ENCODE measurements at places on chromosomes 6 and 20.

DNA sequence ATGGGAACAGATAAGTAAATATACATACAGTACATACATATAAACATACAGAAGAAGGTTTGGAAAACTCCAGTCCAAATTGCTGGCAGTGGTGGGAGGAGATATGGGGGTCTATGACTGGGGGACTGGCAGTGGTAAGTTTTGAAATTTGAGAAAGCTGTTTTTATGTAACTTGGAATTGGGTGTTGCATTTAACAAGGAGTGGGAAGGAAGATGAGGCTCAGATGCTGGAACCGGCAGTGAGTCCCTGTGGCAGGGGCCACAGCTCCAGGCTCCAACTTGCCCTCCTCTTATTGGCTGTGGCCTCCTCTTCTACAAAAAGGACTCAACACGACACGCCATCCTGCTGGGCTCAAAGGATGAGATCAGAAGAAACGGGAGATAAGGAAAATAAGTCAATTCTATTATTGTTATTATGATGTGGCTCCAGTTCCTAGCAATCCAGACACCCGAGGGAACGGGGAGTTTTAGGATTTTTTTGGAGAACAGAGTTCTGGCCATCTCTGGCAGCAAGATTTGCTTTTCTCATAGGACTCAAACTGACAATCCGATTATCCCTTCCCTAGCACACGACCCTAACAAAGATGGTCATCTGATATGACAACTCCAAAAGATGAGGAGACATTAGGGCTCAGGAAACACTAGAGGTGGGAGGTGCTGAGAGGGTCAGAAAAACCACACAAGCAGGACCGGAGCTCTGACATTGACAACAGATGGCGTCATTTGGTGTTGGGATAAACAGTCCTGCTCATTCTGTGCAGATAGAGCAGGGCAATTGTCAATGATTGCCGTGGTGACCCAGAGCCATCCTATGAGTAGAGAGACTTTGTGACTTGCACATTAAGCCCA lies 6.0 kb upstream of the TGM2 start:
- no peak for DNase-seq

- no peak for DNase-seq
These were observed 37.9 kb upstream of the BEND6 start for GRCh38 chr6:56916849-56917551.

DNA sequence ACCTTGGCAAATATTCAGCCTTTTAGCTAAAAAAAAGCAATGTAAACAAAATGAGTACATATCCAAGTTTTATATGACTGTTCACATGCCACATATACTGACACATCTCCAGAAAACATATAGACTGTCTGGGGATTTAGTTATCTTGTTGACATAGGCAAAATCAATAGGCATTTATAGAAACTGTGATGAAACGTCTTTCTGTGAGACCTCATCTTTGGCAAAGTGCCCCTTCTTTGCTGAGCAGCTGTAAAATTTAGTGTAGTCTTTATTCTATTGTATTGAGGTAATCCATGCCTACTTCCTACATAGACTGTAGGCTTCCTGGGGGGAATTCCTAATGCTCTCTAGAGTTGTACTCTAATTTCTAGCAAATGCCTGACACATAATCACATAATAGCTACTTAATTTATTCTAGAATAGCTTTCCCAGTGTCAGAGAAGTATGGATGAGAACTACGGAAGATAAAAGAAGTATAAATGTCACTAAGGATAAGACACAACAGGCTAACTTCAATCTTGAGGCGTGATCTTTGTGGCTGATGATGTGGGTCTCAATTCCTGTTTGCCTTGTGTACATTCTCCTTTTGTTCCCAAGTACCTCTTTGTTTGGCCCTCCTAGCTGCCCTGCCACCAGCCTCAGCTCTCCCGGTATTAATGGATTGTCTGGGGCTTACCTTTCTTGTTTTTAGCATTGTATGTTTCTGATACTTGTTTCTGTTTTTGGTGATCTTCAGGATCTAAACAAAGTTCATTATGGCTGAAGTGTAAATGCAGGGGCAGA lies 30.6 kb downstream of the PTCHD4 start:
- no peak for DNase-seq

GRCh38 chr20:25487975-25488374 lies 80.5 kb downstream of the GINS1 start:
- DNase-seq: no peak

DNA sequence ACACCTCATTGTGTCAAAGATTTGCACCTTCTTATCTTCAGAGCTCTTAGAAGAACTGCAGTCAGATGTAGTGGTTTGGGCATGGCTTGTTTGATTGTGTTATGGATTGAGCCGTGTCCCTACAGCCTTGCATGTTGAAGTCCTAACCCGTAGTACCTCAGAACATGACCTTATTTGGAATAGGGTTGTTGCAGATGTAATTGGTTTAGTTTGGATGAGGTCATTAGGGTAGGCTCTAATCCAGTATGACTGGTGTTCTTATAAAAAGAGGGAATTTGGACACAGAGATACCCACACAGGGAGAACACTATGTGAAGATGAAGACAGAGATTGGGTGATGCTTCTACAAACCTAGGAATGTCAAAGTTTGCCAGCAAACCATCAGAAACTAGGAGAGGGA lies 35.4 kb upstream of the PHACTR2 start:
- DNase-seq: no peak

DNA sequence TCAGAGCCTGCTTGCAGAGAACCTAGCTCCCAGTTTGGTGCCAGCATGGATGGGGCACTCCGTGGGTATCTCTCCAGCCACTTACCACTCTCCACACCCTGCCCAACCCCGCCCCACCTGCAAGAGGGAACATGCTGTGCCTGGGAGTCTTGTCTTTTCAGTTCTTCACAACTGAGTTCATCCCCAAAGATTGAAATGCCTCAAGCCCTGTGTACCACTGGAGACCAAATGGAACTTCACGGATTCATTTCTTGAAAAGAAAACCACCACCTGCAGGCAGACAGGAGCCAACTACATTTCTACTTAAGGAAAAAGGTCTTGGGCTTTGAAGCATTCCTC lies 50.1 kb downstream of the TRERF1 start:
- DNase-seq: no peak

- DNase-seq: no peak
These were observed 352.5 kb upstream of the TSHZ2 start for GRCh38 chr20:52619671-52620070.

- DNase-seq: no peak
These were observed 76.6 kb upstream of the CCDC167 start for GRCh38 chr6:37576336-37576737.

- DNase-seq: no peak
These were observed 9.1 kb upstream of the SERPINB6 start for GRCh38 chr6:2980465-2980855.

- no peak for DNase-seq
These were observed 160.0 kb downstream of the TBXT start for GRCh38 chr6:166007349-166008263.

DNA sequence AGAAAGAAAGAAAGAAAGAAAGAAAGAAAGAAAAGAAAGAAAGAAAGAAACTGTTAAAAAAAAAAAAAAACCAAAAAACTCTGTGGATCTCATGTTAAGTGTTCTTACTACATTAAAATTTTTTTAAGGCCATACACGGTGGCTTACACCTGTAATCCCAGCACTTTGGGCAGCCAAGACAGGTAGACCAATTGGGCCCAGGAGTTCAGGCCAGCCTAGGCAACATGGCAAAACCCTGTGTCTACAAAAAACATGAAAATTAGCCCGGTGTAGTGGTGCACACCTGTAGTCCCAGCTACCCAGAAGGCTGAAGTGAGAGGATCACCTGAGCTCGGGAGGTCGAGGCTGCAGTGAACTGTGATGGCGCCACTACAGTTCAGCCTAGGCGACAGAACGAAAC lies 4.6 kb upstream of the BPIFA1 start:
- DNase-seq: no peak

- DNase-seq: no peak
These were observed 123.0 kb upstream of the RREB1 start for GRCh38 chr6:6984585-6985366.

Data from stimulated activated naive B cell treated with anti-CD40 and anti-IgM and Interleukin-4, amounts not matched to agents 10 μg/mL and 1 μg/mL and 100 μg/mL, for 72 hours (primary cell).